NCI-H1092 treated with DMSO at 0.1 percent for 48 hours (cell line): ENCODE measurements at places on chromosomes 1 and 21.

DNA sequence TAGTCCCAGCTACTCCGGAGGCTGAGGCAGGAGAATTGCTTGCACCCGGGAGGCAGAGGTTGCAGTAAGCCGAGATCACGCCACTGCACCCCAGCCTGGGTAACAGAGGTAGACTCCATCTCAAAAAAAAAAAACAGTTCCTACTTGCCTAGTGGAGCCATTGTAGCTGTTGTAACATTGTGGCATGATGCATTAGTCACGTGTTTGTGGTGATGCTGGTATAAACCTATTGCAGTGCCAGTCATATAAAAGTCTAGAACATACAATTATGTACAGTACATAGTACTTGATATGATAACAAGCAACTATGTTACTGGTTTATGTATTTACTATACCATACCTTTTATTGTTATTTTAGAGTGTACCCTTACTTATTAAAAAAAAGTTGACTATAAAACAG, 16.2 kb downstream of the KYAT3 start:
- DNase-seq = no peak

DNA sequence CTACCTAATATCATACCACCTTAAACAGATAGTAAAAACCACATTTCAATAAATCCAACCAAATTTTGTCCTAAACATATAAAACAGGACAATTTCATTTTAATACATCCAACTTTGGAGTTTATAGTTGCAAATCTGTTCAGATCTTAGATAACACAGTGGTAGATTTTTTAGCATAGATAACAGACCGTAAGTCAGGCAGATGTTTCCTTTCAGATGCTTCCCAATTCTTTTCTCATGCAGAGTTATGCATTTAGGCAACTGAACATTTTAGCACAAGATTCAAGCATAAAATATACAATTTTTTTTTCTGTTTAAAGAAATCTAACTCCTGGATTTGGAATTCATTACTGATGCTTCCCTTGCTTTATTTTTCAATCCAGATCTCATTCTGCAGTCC, 156.5 kb upstream of the ZNHIT6 start:
- DNase-seq = no peak

DNA sequence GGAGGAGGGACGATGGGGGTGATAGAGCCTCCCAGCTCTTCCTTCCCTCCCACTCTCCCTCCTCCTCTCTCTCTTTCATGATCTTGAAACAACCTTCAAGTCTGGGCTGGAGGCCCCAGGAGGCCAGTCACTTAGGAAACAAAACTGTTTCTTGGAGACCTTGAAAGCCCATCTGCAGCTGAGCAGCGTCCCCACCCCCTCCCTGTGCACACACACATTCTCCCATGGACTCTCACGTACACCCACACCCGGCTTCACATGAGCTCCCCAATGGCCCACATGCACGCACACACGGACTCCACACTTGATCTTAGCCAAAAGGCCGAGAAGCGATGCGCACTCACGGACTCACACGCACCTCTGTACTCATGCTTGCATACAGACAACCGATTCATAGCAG, 3.2 kb upstream of the ATP1A2 start:
- DNase-seq = no peak

- no peak for DNase-seq
These were observed 18.0 kb upstream of the ID3 start for GRCh38 chr1:23577056-23578004.

- DNase-seq = no peak
These were observed 5.4 kb upstream of the PITHD1 start for GRCh38 chr1:23772854-23773242.

DNA sequence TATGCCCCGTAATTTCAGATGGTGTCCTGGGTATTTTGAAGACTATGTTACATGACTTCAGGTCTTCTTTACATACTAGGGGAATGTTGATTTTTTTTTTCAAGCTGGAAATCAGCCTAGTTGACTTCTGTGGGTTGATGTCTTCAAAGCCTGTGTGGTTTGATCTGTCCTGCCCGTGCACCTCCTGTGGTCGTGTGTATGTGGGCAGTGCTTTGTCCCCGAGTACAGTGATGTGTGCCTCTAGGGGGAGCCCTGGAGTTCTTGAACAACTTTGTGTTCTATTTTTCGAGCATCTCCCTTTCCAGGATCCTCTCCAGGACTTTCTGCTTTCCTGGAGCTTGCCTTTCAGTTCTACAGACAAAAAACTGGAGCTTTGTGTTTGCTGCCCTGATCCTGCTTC, 28.9 kb downstream of the OBSCN start:
- peak; percentile 12 for DNase-seq

- no peak for DNase-seq
These were observed 36.6 kb upstream of the OPRD1 start for GRCh38 chr1:28775121-28775942.

DNA sequence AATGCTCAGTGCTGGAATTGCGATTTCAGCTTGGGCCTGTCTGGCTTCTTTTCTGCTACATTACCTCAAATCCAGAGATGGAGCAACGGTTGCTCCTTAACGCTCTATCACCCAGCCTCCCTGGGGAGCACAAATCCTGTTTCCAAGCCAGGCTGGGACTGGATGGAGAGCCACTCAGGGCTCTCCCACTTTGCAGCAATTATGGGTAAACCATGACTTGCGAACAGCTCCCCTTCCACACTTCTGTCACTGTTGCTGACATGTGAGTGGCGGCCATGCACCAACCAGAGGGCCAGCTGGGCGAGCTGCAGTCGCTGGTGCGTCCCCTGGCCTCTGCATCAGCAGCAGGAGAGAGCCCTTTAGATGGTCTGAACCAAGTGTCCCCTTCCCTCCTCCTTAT, 65.1 kb upstream of the RAB4A start:
- DNase-seq = no peak

GRCh38 chr1:236673289-236673919, 12.9 kb upstream of the ACTN2 start:
- no peak for DNase-seq

DNA sequence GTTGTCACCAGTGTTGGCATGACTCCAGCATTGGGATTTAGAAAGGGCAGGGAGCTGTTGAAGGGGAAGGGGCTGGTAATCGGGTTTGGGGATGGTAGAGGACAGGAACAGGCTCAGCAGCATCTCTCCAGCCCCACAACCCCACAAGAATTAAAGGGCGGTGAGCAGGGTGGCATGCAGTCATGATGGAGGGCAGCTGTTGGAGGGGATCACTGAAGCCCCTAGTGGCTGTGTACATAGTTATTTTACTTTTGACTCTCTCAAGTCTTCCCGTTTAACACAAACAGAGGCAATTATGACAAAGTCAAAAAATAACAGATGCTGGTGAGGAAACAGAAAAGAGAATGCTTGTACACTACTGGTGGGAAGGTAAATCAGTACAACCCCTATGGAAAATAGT, 213.8 kb downstream of the URB2 start:
- DNase-seq = no peak

GRCh38 chr1:100528871-100529270, 9.1 kb upstream of the GPR88 start:
- peak; percentile 36 for DNase-seq

DNA sequence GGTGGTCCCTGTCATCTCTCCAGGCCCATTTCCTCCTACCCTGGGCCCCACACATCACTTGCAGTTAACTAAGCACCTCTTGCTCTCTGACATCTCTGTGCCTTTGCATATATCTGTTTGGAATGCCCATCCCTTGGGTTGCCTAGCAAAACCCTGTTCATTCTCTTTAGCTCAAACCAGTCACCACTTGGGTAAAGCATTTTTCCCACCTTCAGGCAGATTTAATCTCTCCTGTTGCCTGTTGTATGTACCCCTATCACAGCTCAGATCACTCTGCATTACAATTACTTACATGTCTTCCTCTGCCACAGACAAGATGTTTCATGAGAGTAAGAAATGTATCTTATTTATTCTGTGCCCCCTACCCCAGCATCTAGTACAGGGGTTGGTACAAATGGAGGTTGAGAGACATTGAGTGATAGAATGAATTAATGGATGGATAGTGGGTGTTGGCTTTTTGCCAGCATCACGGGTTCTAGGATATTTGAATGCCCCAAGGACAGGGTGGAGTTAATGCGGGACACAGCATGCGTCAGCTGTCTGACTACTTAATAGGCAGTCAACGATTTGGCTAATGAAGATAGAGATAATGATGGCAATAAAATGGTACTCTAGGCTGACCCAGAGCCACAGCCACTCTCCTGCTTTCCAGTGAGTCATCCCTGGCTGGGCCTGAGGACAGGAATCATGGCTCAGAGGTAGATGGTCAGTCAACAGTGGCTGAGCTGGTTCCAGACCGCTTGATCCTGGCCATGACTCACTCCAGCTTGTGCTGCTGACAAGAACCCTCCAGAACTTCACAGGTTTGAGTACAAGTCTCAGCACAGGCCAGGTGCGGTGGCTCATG, 6.5 kb downstream of the NR0B2 start:
- DNase-seq = no peak

DNA sequence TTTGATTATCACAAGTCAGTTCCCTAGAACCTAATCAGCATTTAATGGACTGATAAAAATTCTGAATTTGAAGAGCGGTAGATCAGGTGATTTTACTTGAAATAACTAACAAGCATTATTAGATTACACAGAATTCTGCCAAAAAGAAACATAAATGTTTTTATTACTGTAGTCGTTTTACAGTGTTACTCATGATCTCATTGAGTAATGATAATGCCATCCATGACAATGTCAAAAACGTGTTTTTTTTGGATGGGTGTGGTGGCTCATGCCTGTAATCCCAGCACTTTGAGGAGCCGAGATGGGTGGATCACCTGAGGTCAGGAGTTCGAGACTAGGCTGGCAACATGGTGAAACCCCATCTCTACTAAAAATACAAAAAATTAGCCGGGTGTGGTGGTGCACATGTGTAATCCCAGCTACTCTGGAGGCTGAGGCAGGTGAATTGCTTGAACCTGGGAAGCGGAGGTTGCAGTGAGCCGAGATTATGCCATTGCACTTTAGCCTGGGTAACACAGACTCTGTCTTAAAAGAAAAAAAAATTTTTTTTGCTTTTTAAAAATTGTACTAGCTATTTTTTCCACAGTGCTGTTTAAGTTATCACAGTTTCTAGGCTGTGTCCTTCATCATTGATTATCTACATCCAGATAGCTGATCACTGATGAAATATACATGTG, 56.6 kb downstream of the LAMC1 start:
- DNase-seq = no peak

- no peak for DNase-seq
These were observed 66.9 kb upstream of the NGF start for GRCh38 chr1:115404911-115405310.

GRCh38 chr1:111789666-111790316, 34.1 kb downstream of the DDX20 start:
- DNase-seq = no peak
